NCI-H2107 (cell line): ENCODE measurements at places on chromosomes 11 and 22.

- no peak for DNase-seq
Measured at GRCh38 chr11:116488836-116489389, 283.9 kb downstream of the BUD13 start.

DNA sequence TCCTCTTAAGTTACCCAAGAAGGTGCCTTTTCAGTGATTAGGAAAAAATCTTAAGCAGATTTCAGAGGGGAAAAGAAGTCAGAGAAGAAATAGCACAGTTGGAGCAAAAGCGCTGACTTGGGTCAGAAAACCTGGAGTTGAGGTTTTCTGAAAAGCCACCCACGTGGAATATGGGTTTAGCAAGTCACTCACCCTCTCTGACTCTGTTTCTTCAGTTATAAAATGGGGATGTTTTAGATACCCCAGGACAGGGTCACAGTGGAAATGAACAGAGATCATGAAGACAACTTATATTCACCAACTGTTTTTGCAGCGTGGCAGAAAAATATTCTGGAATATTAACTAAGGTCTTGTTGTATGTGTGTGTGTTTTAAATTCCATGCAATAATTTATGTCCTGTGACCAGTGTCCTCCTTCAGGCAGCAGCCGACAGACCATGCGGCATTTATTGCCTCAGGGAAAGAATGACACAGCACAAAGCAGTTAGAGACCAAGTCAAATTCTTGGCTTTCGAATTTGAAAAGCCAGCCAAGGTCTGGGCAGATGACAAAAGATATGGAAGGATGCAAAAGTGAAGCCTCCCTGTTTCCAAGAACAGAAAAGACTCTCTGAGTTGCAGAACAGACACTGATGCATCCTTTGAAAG, 119.9 kb downstream of the MIAT start:
- DNase-seq = no peak

- no peak for DNase-seq
Measured at GRCh38 chr11:15579287-15580001, 464.7 kb downstream of the INSC start.

GRCh38 chr11:94655291-94655690, 88.1 kb downstream of the PIWIL4 start:
- no peak for DNase-seq

DNA sequence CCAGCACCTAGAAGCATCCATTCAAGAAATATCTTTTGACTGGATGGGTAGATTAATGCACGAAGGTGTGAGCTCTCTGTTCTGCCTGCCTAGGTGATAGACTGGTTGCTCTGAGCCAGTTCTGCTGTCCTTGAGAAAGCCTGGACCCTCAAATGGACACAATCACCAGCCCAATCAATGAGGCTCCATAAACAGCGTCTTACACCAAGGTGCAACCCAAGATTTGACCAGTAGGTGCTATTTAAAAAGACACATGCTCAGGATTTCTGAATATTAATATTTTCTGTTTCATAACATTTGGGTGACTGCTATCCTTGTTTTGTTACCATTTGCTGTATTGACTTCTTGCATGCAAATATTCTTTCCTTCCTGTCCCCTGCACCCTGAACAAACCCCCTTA, 39.0 kb downstream of the PAMR1 start:
- no peak for DNase-seq

DNA sequence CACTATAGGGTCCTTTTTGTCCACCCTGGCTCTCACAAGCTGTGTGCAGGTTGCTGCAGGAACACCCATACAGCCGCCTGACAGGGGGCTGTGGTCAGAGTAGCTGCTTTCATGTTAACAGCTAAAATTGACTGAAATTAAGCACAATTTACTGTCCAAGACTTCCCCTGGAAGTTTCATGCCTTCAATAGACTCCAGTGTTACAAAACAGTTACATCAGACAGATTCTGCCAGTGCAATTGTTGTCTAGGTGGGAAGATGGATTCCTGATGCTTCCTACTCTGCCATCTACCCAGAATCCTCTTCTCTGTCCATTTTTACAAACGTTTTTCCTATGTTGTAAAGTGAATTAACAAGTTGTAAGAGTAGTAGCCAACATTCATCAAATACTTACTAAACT, 5.3 kb upstream of the TSKU start:
- DNase-seq = no peak

DNA sequence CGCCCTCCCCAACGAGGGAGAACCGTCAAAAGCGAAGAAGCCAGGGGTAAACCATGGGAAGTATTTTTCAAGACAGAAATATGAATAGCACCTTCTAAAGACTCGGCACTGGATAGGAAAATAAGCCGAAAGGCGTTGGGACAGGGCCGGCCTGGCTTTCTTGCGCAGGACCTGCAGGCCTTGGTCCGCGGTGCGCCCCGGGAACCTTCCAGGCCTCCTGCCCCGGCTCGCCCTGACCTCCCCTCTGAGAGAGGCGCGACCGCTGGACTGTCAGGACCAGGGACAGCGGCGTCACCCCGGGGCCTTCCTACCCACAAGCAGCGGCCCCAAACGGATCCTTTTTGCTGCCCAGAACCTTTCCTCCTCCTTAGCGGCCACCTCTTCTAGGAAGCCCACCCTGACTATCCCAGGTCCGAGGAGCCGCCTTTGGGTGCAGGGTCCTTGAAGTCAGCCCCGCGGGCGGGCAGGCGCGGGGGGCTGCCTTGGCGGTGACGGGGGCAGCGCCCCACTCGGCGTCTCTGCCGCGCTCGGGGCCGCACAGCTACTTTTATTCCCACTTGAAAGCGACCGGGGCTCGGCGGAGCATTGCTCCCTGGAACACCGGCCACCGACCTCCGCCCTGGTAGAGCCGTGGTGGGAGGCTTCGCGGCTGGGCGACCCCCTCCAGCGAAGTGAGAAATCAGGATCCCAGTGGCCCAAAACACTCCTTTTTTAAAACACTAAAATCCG, 650 bp upstream of the MAPK11 start:
- no peak for DNase-seq

- DNase-seq = no peak
Measured at GRCh38 chr11:76152741-76153570, 53.3 kb downstream of the WNT11 start.

DNA sequence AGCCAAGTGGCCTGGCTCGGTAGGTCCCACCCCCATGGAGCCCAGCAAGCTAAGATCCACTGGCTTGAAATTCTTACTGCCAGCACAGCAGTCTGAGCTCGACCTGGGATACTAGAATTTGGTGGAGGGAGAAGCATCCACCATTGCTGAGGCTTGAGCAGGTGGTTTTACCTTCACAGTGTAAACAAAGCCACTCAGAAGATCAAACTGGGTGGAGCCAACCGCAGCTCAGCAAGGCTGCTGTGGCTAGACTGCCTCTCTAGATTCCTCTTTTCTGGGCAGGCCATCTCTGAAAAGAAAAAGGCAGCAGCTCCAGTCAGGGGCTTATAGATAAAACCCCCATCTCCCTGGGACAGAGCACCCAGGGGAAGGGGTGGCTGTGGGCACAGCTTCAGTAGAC, 22.3 kb upstream of the OR5B21 start:
- no peak for DNase-seq

GRCh38 chr11:72578991-72579815, 95.0 kb downstream of the PDE2A start:
- DNase-seq = no peak

DNA sequence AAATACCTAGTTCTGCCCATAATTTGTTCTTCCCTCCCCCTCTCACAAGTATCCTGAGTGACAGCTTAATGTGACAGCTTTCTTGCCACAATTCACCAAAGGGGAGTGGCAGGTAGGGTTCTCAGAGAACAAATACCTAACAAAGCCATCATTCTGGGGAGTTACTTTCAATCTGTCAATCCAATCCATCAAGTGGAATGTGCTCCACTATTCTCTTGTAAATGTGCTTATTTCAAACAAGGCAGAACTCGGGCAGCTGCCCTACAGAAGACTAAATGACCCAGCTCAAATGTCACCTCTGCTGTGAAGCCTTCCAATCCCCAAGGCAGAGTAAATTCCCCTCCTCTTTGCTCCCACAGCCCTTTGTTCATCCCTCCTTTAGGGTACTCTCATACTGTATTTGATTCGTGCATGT, 27.8 kb downstream of the LGR4 start:
- peak; percentile 69 for DNase-seq

DNA sequence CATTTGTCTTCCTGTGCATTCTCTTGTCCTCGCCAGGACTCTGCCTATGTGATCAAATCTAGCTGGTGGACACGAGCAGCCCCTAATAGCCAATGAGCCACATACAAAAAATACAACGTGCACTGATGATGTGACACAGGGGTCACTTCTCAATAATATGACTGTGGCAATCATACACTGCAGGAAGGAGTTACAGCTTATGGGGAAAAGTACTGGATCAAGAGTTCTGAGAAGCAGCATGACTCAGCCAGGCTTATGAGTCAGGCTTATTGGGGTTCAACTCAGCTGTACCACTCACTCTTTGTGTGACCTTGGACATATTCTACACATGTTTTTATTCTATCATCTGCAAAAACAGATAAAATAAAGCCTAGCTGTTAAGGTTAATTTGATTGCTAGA, 889.4 kb upstream of the TENM4 start:
- DNase-seq = no peak

DNA sequence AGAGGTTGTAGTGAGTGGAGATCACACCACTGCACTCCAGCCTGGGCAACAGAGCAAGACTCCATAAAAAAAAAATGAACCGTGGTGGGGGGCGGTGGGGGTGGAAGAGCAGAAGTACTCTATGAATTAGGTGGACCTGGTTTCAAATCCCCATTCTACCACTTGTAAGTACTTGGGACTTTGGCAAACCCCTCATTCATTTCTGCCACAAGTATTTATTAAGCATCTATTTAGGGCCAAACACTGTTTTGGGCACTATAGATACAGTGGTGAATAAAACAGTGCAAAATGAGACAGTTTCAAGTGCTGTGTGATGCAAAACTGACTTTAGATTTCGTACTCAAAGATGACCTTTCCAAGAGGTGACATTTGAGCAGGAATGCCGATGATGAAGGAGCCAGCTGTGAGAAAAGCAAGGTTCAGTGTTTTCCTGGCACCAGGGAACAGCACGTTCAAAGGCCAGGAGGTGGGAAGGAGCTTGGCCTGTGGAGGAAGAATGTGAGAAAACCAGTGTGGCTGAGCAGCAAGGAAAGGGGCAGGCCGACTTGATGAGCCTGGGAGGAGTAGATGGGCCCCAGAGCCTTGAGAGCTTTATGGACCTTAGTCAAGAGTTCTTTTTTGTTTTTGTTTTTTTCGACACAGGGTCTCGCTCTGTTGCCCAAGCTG, 1.4 kb upstream of the TMEM134 start:
- DNase-seq = no peak

DNA sequence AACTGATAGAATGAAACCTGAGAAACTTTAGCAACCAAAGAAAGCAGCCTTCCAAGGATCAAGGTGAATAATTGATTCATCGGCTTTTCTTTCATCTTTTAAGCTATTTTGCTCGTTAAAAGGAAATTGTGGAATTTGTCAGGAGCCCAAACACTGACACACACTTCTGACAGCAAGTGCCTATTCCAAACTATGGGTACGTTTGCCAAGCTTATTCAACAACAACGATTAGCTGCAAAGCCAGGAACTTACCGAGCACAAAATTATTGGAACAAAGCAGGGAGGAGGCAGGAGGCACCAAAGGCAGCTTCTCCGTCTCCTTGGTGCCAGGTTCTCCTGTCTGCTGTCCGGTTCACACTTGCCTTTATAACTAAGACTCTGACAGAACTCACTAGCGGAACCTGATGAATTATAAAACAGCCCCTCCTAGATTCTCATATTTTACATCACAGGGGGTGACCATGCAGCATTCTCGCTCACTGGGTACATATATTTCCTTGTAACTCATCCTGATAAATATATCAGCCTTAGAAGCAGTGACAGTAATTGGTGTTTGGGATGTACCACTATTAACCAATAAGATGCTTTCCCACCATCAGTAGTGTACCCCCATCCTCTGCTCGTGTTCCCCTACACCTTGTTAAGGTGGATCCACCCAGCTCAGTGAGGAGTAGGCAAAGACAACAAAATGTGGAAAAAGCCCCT, 395.9 kb upstream of the CCDC90B start:
- DNase-seq = no peak

- no peak for DNase-seq
Measured at GRCh38 chr22:49997251-49997599, 15.3 kb downstream of the IL17REL start.

DNA sequence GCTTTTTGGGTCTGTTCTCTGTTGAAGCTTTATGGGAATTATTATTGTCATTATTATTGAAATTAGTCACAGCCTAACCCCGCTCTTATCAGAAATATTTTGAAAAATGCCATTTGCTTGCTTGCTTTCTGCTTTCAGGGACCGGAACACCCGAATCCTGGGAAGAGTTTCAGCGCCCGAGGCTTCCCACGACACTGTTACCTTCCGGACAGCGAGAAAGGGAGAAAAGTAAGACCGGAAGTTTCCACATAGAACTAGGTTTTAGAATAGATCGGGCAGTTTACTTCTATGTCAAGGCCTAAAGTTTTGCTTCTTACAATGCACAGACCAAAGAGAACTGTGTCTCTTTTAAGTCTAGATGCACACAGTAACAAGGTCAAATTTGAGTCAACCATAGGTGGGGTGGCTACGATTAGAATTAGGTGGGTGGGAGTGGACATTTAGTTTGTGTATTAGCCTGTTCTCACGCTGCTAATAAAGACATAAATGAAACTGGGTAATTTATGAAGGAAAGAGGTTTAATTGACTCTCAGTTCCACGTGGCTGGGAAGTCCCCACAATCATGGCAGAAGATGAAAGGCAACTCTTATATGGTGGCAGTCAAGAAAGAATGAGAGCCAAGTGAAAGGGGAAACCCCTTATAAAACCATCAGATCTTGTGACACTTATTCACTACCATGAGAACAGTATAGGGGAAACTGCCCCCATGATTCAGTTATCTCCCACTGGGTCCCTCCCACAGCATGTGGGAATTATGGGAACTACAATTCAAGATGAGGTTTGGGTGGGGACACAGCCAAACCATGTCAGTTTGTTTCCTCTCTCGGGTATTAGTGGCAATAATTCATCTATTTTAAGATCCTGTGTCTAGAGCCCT, 12.9 kb downstream of the MPEG1 start:
- no peak for DNase-seq

- no peak for DNase-seq
Measured at GRCh38 chr11:76654298-76654851, 16.2 kb downstream of the LRRC32 start.

DNA sequence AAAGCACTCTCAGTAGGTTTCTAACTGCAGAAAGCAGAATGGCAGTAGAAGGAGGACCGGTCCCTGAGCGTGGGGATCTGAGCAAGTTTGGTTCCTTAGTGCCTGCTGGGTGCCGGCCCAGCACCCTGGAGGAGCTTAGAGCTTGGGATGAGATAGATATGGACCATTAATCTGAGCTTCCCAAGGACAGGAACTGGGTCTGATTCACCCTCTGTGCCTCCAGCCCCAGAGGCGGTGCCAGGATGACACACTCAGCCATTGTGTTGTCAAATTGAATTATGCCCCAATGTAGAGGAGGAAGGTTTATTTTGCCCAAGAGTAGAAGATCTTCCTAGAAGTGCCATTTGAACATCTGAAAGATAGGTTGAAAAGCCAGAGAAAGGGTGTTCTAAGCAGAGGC, 4.3 kb downstream of the ZC3H7B start:
- DNase-seq = no peak

GRCh38 chr11:20014067-20014402, 146.2 kb downstream of the DBX1 start:
- DNase-seq = no peak

- no peak for DNase-seq
Measured at GRCh38 chr11:92911478-92911877, 58.0 kb upstream of the MTNR1B start.

GRCh38 chr11:7486098-7486780, 933 bp downstream of the OLFML1 start:
- DNase-seq = no peak

- no peak for DNase-seq
Measured at GRCh38 chr11:8228231-8228630, 35.4 kb downstream of the LMO1 start.

- no peak for DNase-seq
Measured at GRCh38 chr11:15195454-15196200, 80.9 kb downstream of the INSC start.
